ENCODE measurements at places on chromosomes 1 and 21.

DNA sequence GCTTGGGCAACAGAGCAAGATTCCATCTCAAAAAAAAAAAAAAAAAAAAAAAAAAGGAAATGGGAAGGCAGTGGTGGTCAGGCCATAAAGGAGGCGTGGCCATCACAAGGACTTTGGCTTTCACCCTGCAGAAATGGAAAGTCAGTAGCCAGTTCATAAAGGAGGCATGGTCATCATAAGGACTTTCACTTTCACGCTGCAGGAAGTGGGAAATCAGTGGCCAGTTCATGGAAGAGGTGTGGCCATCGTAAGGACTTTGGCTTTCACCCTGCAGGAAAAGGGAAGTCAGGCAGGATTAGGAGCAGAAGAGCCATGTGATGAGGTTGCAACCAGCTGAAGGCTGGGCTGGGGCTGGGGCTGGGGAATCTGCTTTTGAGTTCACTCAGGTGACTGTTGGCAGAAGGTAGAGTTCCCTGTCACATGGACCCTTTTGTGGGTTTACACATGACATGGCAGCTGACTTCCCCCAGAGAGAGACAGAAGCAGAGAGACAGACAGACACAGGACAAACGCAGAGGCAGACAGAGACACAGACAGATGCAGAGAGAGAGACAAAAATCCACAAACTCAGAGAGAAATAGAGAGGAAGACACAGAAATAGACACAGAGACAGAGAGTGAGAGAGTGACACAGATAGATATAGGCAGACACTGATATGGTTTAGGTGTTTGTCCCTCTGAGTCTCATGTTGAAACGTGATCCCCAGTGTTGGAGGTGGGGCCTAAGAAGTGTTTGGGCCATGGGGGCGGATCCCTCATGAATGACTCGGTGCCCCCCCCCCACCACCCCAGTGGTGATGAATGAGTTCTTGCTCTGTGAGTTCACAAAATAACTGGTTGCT is 263.9 kb upstream of the KAZN start:
- H3K4me3 ChIP-seq = no peak overlapping the region
- H3K27me3 ChIP-seq = peaks cover 1% of the 10 kb centered on the region
- no peak overlapping the region for H3K27ac ChIP-seq
- DNase-seq = no peak
- H3K4me1 ChIP-seq = no peaks in the 10 kb centered on the region

- H3K27ac ChIP-seq = no peak overlapping the region
- H3K36me3 ChIP-seq = no peaks in the 10 kb centered on the region
- H3K27me3 ChIP-seq = peaks cover 2% of the 10 kb centered on the region
- H3K4me3 ChIP-seq = no peak overlapping the region
- no peaks in the 10 kb centered on the region for H3K4me1 ChIP-seq
Observed at GRCh38 chr1:172134087-172134731, 286.3 kb upstream of the C1orf105 start.

DNA sequence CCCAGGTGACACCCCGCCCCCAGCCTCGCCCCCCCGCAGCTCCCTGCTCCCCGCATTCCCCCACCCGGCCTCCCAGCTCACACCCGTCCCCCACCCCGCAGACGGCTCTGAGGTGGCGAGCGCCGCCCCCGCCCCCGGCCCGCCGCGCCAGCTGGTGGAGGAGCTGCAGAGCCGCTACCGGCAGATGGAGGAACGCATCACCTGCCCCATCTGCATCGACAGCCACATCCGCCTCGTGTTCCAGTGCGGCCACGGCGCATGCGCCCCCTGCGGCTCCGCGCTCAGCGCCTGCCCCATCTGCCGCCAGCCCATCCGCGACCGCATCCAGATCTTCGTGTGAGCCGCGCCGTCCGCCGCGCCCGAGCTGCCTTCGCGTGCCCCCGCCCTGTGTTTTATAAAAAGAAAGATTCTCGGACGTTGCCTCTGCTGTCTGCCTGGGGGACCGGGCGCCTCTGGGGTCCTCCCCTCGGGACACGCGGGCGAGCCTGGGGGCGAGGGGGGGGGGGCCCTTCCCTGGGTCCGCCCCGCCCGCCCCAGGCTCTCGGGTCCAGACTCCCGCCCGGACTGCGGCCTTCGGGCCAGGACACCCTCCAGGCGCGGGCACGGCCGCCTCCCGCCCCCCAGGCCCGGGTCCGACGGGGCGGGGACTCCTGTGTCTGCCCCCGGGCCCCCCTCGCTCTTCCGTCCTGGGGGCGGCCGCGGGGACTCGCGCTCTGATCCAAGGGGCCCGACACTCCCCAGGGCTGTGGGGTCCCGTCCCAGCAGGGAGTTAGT is 1.6 kb upstream of the MMP23B start:
- H3K4me3 ChIP-seq = peak overlapping the region; percentile 92
- no peaks in the 10 kb centered on the region for H3K36me3 ChIP-seq
- peaks cover 23% of the 10 kb centered on the region for H3K27me3 ChIP-seq
- H3K27ac ChIP-seq = peak overlapping the region; percentile 91
- peak; percentile 99 for DNase-seq
- H3K4me1 ChIP-seq = peaks cover 19% of the 10 kb centered on the region

DNA sequence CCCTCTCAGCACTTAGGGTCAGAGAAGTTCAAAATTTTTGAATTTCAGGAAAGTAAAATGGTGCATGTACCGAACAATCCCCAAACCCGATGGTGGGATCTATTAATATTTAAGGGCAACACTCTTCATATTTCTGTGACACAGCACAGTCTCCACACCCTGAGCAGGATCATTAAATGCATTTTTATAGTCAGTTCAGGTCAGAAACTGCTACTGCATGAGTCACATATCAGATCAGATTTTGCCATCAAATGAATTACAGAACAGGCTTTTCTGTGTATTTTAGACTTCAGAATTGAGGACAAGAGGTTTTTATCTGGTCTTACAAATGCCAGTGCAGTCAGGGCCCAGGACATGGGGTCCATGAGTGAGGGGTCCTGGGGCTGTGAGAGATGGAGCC is 79.2 kb downstream of the RIPK4 start:
- H3K27me3 ChIP-seq = peaks cover 6% of the 10 kb centered on the region
- no peak overlapping the region for H3K27ac ChIP-seq
- no peak overlapping the region for H3K4me3 ChIP-seq
- DNase-seq = no peak
- H3K36me3 ChIP-seq = no peaks in the 10 kb centered on the region

GRCh38 chr1:44807364-44808062 is 362 bp upstream of the DYNLT4 start:
- peaks cover 3% of the 10 kb centered on the region for H3K36me3 ChIP-seq
- peak overlapping the region; percentile 51 for H3K4me3 ChIP-seq
- H3K27ac ChIP-seq = peak overlapping the region; percentile 98
- peaks cover 35% of the 10 kb centered on the region for H3K4me1 ChIP-seq
- DNase-seq = peak; percentile 50

- H3K36me3 ChIP-seq = peaks cover 29% of the 10 kb centered on the region
- DNase-seq = no peak
- peaks cover 27% of the 10 kb centered on the region for H3K27me3 ChIP-seq
- peak overlapping the region; percentile 95 for H3K4me3 ChIP-seq
- H3K27ac ChIP-seq = peak overlapping the region; percentile 100
Observed at GRCh38 chr1:234606784-234607108, 3.2 kb downstream of the IRF2BP2 start.

DNA sequence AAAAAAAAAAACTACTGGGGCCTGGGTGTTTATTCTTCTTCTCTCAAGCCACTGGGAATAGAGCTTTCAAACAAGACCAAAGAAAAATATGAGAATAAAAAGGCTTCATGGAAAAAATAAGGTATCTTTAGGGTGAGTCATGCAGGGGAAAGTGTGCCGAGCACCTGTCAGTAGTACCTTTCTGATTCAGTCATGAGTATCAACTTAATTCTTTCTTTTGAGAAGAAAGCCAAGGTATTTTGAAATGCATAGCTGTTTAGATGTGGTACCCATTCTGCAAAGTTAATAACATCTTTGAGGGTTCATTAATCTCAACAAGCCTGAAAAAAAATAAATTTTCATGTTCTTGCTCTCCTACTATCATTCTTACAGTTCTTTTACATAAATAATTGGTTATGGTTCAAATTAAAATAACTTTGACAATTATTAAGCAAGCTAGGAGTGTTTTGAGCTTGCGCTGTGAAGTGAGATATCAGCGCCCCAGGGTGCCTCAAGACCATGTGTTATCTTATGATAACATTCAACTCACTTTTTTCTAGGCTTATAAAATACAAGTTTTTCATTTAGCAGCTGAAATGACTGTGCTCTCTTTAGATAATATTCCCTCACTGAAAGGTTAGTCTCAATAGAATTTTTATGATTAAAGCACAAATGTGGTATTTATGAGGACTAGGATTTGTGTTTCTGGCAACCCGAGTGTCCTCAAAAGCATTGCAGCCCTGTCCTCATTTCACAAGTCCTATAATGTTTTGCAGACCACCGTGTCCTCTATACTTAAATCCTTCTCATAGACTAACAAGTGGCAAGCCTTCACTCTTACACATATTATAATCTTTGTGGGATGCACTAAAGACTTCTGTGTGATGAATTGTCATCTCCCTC is 138.6 kb downstream of the SLC44A5 start:
- no peak for DNase-seq
- H3K4me1 ChIP-seq = no peaks in the 10 kb centered on the region
- H3K27ac ChIP-seq = no peak overlapping the region

DNA sequence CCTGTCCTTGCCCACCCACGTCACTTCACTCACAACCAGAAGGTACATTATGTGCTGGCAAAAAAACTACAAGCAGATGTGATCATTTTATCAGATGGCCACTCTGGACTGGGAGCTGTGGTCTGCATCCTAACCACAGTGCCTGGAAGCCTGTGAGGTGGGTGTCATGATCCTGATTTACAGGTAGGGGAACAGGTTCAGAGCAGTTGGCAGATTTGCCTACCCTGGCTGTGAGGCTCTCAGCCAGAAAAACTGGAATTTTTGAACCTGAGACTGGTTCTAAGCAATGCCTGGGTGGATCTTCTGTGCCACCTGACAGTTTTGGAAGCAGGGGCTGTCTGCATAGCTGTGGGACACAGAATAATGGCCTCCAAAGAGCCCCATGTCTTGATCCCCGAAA is 150.8 kb downstream of the SYF2 start:
- peaks cover 9% of the 10 kb centered on the region for H3K27me3 ChIP-seq
- no peak for DNase-seq
- H3K27ac ChIP-seq = no peak overlapping the region

DNA sequence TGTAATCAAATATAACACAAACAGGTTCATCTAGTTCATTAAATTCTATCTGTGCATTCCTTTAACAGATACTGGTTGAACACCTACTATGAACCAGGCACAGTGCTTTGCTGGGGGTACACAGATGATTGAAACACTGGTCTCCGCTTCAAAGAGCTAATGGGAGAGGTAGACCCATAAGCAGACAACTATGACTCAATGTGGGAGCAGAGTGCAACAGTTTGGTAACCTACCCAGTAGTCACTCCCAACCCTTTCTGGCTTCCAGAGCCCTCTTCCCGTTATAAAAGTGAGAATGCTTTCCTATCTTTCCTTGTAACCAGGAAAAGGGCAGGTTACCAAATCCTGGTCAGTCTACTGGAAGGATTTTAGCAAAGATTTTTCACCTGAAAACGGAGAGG is 8.0 kb upstream of the ETV3 start:
- no peak overlapping the region for H3K27ac ChIP-seq
- no peaks in the 10 kb centered on the region for H3K4me1 ChIP-seq
- no peak overlapping the region for H3K4me3 ChIP-seq
- H3K36me3 ChIP-seq = no peaks in the 10 kb centered on the region
- DNase-seq = no peak
- H3K27me3 ChIP-seq = no peaks in the 10 kb centered on the region

GRCh38 chr21:14766241-14766640 is 220.1 kb upstream of the SAMSN1 start:
- H3K27me3 ChIP-seq = peaks cover 2% of the 10 kb centered on the region
- no peaks in the 10 kb centered on the region for H3K36me3 ChIP-seq
- no peak overlapping the region for H3K4me3 ChIP-seq
- no peaks in the 10 kb centered on the region for H3K4me1 ChIP-seq

DNA sequence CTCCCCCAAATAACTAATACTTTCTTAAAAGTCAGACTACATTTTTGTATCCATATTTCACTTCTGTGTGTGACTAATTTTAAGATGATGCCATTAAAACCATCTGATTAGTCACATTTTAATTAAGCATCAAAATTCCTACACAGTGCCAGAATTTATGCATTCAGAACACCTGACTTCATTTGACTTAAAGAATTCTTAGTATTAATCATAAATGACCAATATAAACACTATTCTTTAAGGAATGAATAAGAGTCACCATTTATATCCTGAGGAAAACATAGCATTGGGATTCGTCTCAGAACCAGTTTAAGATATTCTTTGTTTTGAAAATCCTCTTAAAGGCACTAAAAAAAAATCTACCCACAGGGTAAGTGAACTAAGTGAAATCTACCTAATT is 37.0 kb downstream of the TM2D1 start:
- no peak for DNase-seq
- peaks cover 2% of the 10 kb centered on the region for H3K4me1 ChIP-seq
- H3K4me3 ChIP-seq = no peak overlapping the region
- H3K36me3 ChIP-seq = peaks cover 16% of the 10 kb centered on the region
- H3K27ac ChIP-seq = no peak overlapping the region

DNA sequence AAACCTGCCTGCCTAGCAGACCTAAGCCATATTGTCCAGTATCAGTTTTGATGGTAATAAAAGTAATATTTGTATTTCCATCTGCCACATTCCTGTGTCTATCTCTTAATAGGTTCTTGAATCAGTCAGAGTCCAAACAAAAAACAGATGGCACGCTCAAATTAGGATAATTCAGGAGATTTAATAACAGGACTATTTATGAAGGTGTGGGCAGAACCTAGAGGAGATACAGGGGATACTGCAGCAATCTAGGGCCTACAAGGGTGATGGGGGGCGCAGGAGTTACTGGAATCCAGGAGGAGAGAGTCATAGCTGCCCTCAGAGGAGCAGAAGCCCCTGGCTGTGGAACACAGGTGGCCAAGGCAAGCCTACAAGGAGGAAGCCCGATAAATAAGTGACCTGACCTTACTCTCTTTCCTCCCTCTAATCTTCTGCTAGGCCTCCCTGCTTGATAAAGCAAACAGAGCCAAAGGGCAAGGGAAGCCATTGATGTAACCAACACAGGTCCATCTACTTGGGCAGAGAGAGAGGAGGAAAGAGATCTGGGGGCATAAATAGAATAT is 11.9 kb upstream of the HYI start:
- H3K4me3 ChIP-seq = no peak overlapping the region
- no peak overlapping the region for H3K27ac ChIP-seq
- no peaks in the 10 kb centered on the region for H3K36me3 ChIP-seq
- peaks cover 1% of the 10 kb centered on the region for H3K27me3 ChIP-seq
- DNase-seq = no peak
- H3K4me1 ChIP-seq = peaks cover 2% of the 10 kb centered on the region
